Activated T-cell treated with anti-CD3 and anti-CD28 coated beads, Interleukin-2, amount 50 U/mL, for 48 hours (primary cell): ENCODE measurements at places on chromosomes 5 and 9.

DNA sequence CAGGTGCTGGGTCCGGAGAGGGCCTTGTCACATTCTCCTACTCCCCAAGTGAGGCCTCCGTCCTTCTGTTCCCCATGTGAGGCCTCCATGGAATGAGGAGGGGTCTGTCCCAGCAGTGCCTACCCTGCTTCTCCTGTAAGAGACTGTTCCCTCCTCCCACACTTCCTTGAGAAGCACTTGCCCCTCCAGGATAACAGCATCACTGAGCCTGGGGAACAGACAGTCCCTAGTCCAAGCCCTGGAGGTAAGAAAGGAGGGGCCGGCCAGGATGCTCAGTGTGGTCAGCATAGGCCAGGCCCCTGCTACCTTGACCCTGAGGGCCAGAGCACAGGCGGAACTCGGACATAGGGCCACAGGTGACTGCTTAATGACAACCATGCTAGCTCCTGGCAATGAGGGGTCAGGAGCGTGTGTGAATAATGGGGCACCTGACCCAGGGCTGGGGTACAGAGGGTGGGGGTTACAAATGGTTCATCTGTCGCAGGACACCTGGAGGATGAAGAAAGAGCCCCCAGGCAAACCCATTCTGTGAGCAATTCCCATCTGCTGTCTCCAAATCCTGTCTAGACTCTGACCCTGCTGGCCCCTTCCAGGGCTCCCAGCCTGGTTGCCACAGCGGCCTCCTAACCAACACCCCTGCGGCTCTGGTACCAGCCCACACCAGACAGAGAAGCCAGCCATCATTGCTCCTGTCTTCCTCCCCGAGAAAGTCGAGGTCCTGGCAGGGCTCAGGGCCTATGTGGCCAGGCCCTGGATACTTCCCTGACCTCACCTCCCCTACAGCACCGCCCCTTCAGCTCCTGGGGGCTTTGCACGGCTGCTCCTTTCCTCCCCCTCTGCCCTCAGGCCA, 20.3 kb downstream of the RALGDS start:
- DNase-seq = no peak

DNA sequence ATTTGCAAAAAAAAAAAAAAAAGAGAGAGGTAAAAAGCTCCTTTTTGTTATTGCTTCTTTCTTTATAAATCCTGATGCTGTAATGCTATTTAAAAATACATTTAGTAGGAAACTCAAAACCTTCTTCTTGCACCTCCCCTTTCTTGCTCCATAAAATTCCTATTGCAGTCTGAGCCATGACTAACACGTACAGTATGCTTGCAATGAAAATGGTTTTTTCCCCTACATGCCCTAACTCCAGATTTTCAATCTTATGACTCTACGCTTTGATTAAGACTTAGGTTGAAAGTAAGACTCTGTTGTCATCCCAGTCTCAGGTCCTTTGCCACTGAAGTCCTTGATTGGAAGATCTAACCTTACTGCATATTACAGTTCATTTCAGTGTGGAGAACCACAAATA, 23.9 kb downstream of the FGF10 start:
- no peak for DNase-seq

DNA sequence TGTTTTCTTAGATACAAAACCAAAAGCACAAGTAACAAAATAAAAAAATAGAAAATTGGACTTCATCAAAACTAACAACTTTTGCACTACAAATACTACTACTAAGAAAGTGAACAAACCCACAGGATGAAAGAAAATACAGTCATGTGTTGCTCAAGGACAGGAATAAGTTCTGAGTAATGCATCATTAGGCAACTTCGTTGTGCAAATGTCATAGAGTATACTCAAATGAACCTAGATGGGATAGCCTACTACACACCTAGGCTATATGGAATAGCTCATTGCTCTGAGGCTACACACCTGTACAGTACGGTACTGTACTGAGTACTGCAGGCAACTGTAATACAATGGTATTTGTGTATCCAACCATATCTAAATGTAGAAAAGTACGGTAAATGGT, 88.3 kb downstream of the RAPGEF1 start:
- DNase-seq = no peak

DNA sequence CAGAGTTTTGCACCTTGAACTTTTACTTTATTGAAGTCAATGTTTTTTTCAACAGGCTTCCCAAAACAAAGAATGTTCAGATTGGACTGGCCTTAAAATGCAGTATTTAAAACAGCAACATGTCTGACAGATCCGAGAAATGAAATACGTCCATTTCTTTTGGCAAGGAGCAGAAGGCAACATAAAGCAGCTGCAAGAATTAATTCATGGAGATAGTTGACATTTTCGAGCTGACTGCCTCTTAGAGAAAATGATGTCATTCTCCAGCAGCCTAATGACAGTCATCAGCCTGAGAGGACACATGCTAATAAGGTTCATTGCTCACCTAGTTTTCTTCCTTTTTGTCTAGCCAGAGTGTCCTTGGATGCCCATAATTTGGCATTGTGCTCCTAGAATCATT, 232.2 kb upstream of the SEMA6A start:
- DNase-seq = no peak

GRCh38 chr9:102740578-102740977, 254.6 kb upstream of the CYLC2 start:
- DNase-seq = no peak

DNA sequence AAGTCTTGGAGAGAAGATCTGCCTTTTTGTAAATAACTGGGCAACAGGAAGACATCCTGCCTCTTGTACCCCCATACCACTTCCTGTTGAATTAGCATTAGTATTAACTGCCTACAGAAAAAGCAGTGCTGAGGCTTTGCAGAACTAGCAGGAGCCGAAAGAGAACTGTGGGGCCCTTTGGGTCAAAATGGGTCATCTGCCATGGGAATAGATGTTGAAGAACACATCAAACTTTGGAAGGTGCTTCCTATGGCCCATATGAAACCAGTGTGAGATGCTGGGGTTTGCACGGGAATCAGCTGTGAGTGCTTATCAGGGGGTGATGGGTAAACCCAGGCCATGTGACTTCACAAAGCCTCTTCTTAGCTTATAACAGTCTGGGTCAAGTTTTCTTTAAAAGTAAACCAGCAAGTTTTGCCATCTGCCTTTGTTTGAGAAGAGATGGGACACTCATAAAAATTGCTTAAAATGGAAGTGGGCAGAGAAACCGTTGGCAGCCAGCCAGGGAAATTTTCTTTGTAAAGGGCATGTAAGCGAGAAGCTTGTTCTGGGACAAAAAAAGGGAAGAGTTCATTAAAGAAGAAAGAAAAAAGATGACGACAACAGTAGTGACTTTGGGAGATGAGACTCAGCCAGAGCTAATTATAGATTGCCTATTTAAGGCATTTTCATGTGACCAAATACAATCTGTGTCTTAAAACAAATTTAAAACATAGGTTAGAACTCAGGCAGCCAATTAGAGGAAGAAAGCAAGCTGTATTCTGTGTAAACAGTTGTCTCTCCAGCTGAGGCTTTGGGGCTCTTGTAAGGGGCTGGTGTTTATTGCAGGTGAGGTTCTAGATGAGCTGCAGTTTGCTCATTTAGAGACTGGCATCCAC, 4.4 kb downstream of the SLC25A25 start:
- peak; percentile 61 for DNase-seq

DNA sequence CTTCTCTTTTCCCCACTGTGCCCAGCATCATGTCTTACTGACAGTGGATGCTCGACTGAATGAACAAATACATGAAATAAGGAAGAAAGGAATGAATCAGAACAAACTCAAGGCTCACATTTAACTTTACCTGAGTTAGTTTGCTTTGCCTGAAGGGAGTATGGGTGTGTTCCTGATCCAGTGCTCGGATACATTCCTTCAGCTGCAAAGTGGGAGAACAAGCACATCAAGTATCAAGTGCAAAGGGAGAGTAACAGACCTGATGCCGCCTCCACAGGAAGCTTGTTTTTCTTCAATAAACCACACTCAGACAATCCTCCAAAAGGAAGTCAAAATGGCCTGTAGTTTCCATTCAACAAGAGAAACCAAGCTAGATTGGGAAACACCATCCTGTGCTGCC, 66.1 kb downstream of the KIF24 start:
- no peak for DNase-seq

- no peak for DNase-seq
Observed at GRCh38 chr5:157533011-157533481, 42.5 kb downstream of the ADAM19 start.

- DNase-seq = no peak
Observed at GRCh38 chr5:96326902-96327301, 106.1 kb downstream of the PCSK1 start.

GRCh38 chr9:36191686-36192085, 965 bp downstream of the CLTA start:
- DNase-seq = no peak

GRCh38 chr5:14807471-14807870, 64.1 kb downstream of the ANKH start:
- no peak for DNase-seq

DNA sequence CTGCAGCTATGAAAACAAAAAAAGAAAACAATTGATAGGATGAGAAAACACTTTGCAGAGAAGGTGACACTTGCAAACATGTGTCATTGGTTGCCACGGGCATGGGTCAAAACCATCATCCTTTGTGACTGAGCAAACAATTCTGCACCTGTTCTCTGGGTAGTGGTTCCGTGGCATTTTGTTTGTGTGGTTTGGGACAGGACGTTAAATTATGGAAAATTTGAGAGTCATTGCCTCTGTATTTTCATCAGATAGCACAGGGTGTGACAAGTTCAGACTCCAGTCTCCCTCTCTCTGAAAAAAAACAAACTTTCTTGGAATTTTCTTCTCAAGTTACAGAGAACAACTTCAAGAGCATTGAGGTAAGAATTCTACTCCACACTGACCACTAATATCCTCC, 113.4 kb upstream of the HMHB1 start:
- DNase-seq = no peak

GRCh38 chr5:156330141-156330870, 3.3 kb downstream of the SGCD start:
- no peak for DNase-seq

DNA sequence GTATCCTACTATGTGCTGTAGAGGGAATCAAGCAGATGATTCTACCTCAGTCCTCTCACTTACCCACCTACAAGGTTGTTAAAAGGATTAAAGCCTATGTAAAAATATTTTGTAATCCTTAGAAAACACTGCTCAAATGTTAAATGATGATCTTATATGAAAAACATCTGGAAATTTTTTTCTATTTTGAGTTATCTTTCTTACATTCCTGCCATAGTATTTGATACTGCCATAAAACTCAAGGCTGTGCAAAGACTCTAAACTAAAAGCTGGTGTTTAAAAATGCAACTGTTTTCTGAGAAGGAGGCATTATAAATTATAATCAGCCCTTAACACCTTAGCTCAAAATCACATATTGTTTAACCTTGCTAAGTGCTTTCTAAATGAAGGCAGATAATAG, 474.2 kb downstream of the PRELID2 start:
- DNase-seq = no peak

DNA sequence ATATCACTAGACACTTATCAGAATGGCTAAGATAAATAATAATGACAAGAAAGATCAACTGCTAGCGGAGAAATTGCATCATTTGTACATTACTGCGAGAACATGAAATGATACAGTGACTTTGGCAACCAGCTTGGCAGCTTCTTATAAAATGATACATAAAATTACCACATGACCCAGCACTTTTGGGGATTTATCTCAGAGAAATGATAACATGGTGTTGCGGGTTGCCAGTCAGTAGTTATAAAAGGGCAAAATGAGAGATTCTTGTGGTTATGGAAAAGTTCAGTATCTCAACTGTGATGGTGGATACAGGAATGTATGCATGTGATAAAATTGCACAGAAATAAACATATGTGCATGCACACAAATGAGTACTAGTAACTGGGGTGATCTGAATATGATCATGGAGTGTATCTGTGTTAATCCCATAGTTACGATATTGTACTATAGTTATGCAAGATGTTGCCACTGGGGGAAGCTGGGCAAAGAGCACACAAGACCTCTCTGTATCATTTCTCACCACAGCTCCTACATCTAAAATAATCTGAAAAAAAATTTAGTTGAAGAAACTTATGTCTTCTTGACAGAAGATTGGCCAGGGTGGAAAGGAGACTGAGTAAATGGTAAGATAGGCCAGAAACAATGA, 128.9 kb downstream of the NXNL2 start:
- DNase-seq = no peak

- DNase-seq = no peak
Observed at GRCh38 chr5:93755716-93756115, 14.3 kb upstream of the POU5F2 start.

- DNase-seq = no peak
Observed at GRCh38 chr9:119792242-119792641, 423.0 kb upstream of the BRINP1 start.

- no peak for DNase-seq
Observed at GRCh38 chr5:139862803-139863202, 67.2 kb downstream of the PSD2 start.

DNA sequence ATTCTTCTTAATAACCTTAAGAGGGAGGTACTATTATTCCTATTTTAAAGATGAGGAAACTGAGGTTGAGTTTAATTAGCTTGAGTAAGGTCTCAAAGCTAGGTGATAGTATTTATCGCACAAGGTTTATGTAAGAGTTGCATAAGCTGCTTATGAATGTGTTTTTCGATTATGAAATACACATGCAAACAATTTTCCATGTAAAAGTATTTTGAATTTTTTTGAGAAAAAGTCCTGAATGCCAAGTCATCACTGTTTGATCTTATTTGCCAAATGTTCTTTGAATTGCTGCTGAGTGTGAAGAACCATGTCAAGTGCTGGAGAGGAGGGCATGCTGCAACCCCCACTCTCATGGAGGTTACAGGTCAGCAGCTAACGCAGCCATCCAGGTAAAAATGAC, 174.4 kb downstream of the CARTPT start:
- no peak for DNase-seq

DNA sequence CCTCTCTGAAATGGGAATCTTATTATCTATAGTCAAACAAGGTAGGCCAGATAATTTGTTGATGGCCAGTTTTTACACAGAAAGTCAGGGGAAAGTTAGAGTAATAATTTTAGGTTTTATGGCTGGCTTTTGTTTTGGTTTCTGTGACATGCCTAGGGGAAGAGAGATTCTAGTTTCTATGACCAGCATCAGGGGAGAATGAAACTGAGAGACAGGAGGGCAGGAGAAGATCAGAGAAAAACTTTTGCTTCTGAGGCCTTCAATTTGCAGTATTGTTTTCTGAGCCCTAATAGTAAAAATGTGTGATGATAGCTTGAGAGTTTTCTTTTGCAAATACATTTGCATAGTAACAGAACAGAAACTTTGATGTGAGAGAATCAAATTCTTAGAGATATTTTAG, 564.3 kb downstream of the ZNF608 start:
- no peak for DNase-seq

- DNase-seq = no peak
Observed at GRCh38 chr9:131523451-131524435, 7.3 kb downstream of the UCK1 start.

- DNase-seq = no peak
Observed at GRCh38 chr5:162672061-162672460, 604.5 kb downstream of the GABRG2 start.

DNA sequence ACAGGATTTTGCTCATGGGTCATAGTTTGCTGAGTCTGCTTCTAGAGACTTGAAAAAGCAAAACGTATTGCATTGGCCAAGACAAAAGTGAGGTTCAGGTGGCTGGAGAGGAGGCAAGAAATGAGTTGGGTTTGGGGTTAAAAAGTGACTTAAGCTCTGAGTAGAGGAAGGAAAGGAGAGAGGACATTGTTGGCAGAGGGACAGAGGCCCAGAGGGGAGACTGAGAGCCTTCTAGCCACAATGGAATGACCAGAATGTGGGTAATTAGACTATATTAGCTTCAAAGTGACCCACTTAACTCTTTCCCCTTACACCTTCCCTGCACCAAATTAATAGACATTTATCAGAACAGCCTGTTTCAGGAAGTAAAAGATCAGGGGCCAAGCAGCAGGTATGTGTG, 188.4 kb downstream of the ZNF462 start:
- no peak for DNase-seq
